Esophagus squamous epithelium (tissue), 5 donors: ENCODE measurements at places on chromosomes 3 and 15.

- no peak for DNase-seq
Observed at GRCh38 chr3:71930056-71930991, 145.4 kb upstream of the PROK2 start.

GRCh38 chr3:46245146-46245545, 2.9 kb downstream of the CCR3 start:
- DNase-seq: no peak

DNA sequence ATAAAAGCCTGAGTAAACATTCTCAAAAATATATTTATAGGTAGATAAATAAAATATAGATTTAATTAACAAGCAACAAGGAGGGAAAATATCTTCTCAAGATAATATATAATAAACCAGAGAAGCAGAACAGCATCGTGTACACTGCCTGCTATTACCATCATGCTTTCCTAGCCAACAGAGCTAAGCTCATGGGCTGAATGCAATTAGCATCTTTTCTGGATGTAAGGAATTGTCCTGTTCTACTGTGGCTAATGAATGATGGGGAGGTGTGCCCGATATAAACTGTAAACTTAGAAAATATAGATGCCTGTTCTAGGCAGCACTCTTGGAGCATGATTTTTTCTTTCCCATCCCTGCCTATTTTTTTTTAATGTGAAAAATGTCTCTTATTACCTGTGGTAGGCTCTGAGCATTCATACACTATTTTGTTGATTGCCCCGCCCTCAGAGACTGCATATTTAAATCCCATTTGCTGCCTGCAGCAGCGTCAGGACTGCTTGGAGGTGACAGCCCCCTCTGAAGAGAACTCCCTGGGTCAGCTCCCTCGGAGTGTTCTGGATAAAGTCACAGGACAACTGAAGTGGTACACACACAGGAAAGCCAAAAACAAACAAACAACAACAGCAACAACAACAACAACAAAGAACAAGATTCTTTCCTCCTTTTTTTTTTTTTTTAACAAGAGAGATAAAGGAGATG, 312.3 kb downstream of the SATB1 start:
- no peak for DNase-seq

- DNase-seq: no peak
Observed at GRCh38 chr3:59318881-59319280, 269.1 kb upstream of the CFAP20DC start.

- DNase-seq: no peak
Observed at GRCh38 chr3:123781571-123782275, 102.4 kb downstream of the MYLK start.

DNA sequence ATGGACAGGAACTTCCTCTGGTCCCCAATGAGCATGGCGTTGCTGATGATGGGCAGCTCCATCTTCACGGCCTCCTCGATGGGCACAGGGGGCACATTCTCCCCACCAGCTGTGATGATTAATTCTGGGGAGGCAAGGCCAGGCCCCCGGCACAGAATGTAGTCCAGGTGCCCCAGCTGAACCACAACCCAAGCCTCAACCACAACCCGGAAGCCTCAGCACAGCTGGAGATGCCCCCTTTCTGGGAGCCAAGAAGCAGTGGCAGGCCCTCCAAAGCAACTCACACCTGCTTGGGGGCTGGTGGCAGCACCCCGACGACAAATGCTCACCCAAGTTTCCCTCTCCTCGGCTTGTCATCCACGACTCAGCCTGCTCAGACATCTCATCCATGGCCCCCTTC, 25.2 kb downstream of the IDH3A start:
- DNase-seq: no peak

DNA sequence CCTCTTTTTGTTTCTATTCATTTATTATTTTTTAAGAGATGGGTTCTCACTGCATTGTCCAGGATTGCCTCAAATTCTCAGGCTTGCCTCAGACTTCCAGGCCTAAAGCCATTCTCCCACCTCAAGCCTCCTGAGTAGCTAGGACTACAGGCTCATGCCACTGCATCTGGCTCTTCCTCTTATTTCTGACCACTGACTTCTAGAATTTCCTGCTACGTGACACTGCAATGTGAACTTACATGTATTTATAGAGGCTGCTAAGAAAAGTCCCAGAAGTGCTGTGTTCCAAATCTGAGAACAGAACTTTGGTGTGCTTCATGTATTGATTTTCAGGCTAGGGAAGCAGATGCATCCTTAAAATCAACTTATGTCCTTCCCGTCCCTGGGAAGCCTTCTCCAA, 407.4 kb downstream of the RSL24D1 start:
- DNase-seq: no peak

GRCh38 chr15:28967066-28967465, 81.3 kb downstream of the APBA2 start:
- no peak for DNase-seq

- no peak for DNase-seq
Observed at GRCh38 chr3:116947809-116948208, 238.2 kb downstream of the TUSC7 start.

DNA sequence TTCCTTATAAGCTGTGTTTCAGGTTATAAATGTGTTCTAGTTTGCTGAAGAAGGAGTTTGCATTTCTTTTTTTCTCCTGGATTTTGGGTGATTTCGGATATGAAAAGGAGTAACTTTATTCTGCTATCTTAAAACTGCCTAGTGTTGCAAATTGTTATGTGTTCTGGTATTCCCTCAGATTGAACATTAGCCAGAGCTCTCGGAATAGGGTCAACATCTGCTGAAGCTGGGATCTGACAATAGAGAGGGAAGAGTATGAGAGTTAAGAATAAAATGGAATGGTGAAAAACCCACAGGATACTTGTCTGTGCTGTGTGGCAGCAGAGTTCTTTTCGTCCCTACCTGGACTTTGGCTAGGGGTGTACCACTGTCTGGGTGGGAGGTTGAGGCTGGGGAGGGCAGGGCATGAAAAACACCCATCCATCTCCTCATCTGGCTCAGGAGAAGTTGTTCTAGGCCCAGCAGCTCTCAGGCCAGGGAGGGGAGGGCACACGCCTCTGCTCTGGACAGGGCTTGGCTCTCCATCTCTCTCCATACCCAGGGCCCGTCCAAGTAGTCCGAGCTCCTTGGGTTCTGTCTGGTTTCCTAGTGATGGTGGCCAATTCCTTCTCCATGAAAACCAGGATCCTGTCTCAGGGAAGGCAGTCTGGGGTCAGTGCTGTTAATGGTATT, 13.2 kb downstream of the SPSB4 start:
- no peak for DNase-seq

DNA sequence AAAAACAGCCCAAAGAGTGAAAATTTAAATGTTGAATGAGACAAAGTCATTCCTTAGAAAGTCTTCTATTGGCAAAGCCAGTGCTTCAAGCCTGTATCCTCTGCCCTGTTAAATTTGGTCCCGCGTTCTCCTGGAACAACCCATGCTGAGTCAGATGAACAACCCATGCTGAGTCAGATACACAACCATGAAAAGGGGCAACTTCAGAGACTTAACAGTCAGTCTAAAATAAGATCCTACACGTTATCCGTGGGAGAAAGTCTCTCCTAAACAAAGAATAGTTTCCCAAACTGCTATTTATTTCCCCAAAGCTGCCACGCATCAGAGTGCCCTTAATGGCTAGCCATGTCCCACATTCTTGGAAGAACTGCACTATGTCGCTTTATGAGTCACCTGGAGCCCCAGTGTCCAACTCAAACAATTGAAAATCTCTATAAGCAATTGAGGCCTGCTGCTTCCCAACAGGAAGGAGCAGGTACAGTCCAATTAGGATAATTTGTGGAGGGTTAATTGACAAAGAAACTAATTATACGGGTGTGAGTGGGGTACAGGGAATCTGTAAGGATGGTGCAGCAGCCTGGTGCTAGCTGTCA, 66.1 kb downstream of the WHAMM start:
- no peak for DNase-seq

DNA sequence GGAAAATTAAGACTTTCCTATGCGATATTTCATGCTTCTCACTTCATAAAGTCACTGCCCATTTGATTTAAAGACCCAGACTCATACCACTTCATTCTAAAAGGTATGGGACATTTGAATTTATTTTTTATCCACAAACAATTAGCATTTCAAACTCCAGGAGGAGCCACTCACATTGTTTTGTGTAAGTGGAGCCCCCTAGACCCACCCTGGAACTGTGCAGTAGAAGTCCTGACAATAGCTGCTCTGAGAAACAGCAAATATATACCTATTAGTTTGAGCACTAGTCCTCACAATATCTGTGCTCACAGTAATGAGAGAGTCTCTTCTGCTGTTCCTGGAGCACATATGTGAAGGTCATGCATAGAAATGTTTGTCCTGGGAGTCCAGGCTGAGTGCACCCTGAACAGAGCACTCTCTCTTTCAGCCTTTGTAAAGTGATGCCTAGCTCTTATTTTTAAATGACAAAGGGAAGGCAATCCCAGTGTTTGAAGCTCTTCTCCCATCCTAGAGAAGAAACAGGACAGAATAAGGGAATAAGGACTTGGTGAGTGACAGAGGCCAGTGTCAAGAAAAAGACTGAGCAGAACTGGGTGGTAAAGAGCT, 127.5 kb upstream of the STRIT1 start:
- DNase-seq: no peak
